Mammary microvascular endothelial cell (primary cell): ENCODE measurements at places on chromosomes 1 and 21. TPM values are rescaled to one million over a fixed set of nuclear protein-coding genes. Genes with fewer than 3 reads are reported as not detected.

TEDDM1 gene
- not detected in 2 replicates for total RNA-seq

ENAH gene
- 45.1 and 47.0 TPM in 2 replicates for total RNA-seq

ZNF695 gene
- total RNA-seq, result 2.0 and 4.4 TPM in 2 replicates

LCE6A gene
- not detected in 2 replicates for total RNA-seq

TSPAN1 gene
- 2.0 and 2.5 TPM in 2 replicates for total RNA-seq

ETV3L gene
- total RNA-seq, result not detected in 2 replicates

CYP4B1 gene
- total RNA-seq, result not detected in 2 replicates

MYOC gene
- total RNA-seq, result not detected in 2 replicates

SELENOF gene
- total RNA-seq, result 151 and 160 TPM in 2 replicates
